ENCODE measurements at places on chromosomes 2 and 18. TPM values are rescaled to one million over a fixed set of nuclear protein-coding genes. Genes with fewer than 3 reads are reported as not detected.

GREB1 gene
- 2.7 TPM for total RNA-seq

MARCO gene
- total RNA-seq, result 0.23 TPM

DSEL gene
- 0.29 TPM for total RNA-seq

CENPA gene
- total RNA-seq, result 47.2 TPM

DPYSL5 gene
- 4.0 TPM for total RNA-seq

CASP8 gene
- 40.4 TPM for total RNA-seq

FSHR gene
- total RNA-seq, result 0.07 TPM

ABCB11 gene
- not detected for total RNA-seq

CPLX4 gene
- not detected for total RNA-seq

SH2D6 gene
- total RNA-seq, result 1.6 TPM

KYNU gene
- total RNA-seq, result 270 TPM

AQP4 gene
- not detected for total RNA-seq

CERKL gene
- total RNA-seq, result 0.17 TPM

ARPC2 gene
- 316 TPM for total RNA-seq

LONRF2 gene
- total RNA-seq, result 3.3 TPM
